ENCODE measurements at places on chromosomes 13 and 19.

DNA sequence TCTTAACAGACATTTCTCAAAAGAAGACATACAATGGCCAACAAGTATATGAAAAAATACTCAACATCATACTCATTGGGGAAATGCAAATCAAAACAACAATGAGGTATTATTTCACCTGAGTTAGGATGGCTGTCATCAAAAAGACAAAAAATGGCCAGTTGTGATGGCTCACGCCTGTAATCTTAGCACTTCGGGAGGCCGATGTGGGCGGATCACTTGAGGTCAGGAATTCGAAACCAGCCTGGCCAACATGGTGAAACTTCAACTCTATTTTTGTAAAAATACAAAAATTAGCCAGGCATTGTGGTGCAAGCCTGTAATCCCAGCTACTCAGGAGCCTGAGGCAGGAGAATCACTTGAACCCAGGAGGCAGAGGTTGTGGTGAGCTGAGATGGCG, 22.0 kb downstream of the CEACAM16 start:
- no peak for DNase-seq

DNA sequence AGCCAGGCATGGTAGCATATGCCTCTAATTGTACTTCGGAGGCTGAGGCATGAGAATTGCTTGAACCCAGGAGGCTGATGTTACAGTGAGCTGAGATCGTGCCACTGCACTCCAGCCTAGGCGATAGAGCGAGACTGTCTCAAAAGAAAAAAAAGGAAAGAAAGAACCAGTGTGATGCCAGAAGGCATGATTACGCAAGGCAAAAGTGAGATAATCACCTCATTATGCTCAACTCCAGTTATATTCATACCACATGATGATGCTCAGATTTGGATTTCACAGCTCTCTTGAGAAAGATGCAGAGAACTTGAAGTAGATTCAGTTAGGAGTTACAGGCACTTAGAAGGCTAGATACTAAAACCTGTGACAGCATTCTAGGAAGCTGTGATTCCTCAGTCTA, 21.8 kb downstream of the RCBTB1 start:
- no peak for DNase-seq

DNA sequence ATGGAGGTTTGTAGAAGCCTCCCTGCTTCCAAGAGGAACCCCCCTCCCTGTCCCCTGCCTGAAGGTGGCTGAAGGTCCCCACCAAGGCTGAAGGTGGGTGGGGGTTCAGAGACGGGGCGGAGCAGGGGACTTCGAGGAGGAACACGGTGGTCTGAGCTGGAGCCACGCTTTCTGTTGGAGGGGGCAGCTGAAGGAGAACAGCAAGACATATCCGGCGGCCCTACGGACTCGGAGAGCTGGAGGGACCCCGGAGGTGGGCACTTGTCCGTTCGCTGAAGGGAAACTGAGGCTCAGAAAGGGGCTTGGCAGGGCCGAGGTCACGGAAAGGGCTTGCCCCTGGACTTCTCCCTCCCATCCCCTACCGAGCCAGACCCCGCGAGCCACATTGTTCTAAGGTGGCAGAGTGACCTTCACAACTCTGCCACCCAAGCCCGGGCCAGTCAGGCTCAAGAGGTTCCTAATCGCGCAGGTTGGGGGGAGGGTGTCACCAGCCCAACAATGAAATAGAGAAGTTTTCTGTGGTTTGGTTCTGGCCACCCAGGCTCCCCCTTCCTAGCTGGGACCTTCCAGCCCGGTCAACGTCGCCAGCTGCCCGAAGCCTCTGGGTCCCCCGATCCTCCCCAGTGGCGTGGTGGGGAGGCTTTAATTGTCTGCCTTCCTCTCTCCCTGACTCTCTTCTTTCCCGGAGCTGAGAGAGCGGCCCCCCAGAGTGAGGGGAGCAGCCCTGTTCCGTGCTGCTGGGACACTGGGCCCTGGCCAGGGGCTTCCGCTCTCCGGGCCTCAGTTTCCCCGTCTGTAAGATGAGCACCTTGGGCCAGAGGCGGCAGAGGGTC, 15.5 kb upstream of the KCNN1 start:
- no peak for DNase-seq

DNA sequence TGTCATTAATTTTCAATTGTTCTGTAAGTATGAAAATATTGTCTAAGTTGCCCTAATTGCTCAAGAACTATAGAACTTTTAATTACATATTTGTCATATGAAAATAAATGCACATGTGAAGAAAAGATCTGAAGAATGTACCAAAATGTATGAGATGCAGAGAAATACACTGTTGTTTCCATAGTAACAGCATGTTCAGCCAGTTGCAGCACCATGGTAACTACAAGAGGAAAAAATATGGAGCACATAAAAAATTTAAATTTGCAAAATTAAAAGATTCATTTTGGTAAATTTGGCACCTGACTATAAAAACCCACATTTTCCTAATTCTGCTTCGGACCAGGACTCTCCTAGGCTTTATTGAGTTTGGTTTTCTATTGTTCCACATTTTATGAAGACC, 1170.0 kb upstream of the MIR17HG start:
- no peak for DNase-seq

DNA sequence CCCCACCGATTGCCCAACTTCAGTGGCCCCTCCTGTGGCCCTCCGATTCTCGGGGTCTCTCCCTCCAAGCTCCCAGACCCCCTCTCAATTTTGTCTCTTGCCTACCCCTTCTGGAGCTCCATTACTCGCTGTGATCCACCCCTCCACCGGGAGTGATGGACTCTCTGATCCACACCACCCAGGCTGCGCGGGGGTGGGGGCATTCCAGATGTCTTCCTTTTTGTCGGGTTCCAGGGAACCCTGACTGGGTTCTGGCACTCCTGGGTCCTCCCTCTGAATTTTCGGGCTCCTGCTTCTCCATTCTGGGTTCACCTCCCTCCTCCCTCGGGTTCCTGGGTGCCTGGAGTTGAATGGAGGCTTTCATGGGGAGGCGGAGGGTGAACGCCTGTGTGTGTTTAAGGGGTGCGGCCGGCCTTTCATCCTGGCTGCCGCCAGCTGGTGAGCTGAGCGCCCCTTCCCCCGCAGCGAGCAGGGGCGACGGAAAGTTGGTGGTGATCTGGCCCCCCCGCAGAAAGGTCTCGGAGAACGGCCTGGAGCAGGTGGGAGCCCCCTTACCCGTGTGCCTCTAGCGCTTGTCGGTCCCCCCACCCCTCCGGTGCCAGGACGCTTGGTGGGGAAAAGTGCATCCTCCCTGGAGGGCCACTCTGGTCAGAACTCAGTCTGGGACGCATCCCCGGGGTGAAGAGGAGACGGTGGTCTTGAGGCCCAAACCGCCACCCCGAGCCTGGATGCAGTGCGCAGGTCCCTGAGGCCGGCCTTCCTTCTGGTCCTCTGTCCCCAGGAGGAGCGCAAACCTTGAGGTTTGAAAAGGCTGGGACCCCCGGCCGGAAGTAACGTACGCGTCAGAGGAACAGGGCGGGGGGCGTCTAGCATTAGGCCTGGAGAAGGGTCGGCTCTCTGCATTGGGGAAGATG, 1.6 kb downstream of the MISP3 start:
- no peak for DNase-seq

GRCh38 chr19:5193192-5193591, 147.4 kb downstream of the PTPRS start:
- no peak for DNase-seq

- no peak for DNase-seq
Measured at GRCh38 chr13:52158629-52159158, 703 bp downstream of the NEK3 start.

GRCh38 chr13:44541601-44542000, 34.5 kb downstream of the TSC22D1 start:
- DNase-seq, result no peak

DNA sequence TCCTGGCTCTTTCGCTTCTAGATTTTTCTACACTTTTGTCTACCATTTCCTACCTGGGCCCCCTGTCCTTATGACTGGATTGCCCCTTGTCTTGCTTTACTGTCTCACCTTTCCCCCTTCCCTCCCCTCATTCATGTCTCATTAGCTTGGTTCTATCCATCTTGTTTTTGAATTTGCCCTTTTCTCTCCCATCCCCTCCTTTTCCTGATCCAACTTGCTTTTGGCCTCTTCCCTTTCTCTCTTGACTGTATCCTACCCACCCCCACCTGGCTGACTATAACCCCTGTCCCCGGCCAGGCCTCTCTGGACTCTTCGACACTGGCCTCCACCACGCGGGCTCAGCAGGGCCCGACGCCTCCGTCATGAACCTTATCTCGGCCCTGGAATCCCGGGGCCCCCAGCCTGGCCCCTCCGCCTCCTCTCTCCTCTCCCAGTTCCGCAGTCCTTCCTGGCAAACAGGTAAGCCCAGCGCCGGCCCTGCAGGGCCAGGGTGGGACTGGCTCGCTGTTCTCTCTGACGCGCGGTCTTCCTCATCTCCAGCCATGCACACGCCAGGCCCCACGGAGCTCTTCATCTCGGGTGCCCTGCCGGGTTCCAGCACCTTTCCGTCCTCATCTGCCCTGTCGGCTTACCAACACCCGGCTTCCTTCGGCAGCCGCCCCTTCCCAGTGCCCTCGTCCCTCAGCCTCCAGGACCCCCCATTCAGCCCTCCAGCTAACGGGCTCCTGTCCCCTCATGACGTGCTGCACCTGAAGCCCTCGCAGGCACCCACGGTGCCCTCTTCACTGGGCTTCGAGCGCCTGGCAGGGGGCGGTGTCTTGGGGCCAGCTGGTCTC, 3.4 kb downstream of the PRR12 start:
- DNase-seq, result no peak

- no peak for DNase-seq
Measured at GRCh38 chr19:47778954-47779351, 450 bp downstream of the SELENOW start.

DNA sequence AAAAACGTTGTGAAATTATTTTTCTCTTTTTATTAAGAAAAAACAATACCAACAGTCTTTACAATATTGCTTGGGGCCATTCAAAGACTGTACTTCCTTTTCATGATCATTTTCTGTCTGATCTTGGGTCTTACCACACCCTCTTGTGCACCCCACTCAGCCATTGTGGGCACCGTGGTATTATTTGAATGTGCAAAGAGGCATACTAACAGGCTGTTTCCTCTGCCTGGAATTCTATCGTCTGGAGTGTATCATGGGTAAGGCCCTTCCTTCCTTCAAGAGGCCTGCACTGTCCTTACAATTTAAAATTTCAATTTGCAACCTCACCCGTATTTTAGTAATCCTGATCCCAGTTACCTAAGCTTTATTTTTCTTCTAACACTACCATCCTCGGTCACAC, 76.5 kb downstream of the FGF14 start:
- DNase-seq, result no peak

- no peak for DNase-seq
Measured at GRCh38 chr19:46859637-46860124, 1.1 kb upstream of the ARHGAP35 start.

DNA sequence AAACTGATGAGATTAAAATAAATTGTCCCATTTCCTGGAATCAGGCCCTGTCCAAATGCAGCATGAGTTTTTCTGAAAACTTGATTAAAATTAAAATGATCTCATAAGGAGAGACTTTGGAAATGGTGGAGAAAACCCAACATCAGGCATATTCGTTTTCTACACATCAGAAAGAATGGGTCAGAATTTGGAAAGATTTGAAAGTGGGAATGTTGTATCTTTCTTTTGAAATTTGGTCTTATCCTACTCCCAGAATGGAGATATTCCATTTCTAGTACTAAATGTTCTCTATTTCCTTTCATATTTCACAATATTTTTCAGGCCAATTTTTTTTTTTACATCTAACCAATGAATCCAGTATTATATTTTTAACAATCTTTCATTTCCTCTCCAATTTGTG, 223.9 kb upstream of the RXFP2 start:
- DNase-seq, result no peak

DNA sequence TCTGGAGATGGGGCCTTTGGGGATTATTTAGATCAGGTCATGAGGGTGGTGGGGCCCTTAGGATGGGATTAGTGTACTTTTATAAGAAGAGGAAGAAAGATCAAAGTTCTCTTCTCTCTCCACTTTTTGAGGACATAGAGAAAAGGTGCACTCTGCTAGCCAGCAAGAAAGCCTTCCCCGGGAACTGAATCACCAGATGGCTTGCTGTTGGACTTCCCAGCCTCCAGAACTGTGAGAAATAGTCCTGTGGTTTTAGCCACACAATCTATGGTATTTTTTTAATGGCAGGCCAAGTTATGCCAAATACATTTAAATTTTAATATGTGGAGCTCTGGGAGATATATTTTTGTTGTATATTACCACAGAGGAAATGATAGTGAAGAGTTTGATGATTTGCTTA, 385.8 kb downstream of the KLF12 start:
- no peak for DNase-seq

- DNase-seq, result no peak
Measured at GRCh38 chr19:6095760-6096159, 14.5 kb downstream of the RFX2 start.

GRCh38 chr13:55887561-55887960, 1253.2 kb upstream of the PRR20A start:
- no peak for DNase-seq

DNA sequence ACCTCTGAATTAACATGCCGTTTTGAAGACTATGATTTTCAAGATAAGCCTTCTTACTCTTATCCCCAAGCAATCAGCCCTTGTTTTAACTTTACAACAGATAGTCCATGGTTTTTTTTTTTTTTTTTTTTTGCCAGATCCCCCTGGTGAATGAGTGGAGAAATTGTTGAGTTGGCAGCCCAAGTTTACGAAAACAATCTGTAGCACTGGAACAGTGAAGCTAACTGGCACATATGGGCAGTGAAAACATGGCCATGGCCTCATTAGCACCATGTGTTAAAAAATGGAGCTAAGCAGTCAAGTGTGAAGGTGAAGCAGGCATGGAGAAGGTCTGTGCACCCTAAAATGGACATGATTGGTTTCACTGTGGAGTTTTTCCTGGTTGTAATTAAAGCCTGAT, 812.1 kb upstream of the MIR17HG start:
- DNase-seq, result no peak

DNA sequence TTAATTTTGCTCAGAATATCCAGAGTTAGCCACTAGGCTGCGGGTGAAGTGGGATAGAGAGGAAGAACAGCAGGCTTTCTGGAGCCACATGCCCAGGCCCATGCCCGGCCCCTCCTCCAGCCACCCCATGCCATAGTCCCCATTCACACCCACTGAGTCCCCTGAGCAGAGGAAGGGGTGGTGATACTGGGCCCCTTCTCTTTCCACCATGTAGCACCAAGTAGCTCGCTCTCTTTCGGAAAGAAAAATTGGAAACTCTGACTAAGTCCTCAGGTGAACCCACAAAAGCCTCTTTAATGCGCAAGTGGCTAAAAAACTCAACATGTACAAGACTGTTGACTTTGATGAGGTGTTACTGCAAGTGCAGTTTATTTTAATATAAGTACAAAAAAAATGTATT, 76.7 kb upstream of the GPR183 start:
- DNase-seq, result no peak

DNA sequence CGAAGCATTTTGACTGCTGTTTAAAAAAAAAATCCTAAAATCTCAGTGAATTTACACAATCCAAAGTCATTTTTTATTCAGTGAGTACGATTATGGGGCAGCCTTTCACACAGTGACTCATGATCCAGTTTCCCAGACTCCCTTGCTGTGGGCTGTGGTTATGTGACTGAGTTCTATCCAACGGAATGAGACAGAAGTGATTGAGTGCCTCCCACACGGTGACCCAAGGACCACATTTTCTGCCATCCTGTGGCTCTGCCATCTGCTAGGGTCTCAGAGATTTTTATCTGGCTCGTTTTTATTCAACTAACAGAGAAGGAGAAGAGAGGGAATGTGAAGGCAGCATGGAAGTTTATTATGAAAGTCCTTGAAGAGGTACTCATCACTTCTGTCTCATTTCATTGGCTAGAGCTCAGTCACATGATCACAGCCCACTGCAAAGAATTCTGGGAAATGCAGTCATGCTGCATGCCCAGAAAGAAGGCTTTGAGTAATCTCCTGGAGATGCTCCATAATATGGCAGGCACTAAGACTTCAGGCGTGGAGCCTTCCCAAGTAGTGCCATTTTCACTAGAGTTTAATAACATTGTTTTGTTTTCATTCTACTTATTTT, 999.4 kb downstream of the UQCRFS1 start:
- no peak for DNase-seq

GRCh38 chr19:12943437-12944044, 2.1 kb upstream of the RAD23A start:
- DNase-seq, result no peak

Measured in left hindlimb (tissue), 1 donor.